ENCODE measurements at places on chromosomes 2 and 18.

DNA sequence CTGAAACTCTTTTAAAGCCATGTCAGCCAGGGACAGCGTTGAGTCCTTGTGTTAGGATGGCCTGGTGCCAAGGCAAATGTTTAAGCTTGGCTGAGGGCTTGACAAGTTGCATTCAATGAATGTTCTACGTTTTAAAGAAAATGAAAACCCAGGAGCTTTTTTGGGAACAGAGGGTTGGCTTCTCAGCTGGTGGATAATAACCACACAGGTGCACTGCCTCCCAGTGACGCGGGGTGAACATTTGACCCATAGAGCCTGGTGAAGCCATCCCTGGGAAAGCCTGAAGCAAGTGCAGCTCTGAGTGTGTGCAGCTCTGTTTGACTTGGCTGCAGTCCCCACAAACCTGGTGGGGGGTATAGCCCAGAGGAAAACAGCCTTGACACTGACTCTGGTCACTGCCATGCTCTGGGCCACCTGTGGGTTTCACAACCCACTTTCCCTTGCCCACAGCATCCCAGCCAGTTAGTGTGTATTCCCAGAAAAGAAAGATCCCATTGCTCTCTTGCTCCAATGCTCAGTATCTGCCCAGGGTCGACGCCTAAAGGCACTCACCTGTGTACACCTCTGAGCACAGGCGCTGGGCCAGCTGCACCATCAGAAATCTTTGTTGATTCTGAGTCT lies 874.9 kb downstream of the RNF144A start:
- DNase-seq, result peak; percentile 94

DNA sequence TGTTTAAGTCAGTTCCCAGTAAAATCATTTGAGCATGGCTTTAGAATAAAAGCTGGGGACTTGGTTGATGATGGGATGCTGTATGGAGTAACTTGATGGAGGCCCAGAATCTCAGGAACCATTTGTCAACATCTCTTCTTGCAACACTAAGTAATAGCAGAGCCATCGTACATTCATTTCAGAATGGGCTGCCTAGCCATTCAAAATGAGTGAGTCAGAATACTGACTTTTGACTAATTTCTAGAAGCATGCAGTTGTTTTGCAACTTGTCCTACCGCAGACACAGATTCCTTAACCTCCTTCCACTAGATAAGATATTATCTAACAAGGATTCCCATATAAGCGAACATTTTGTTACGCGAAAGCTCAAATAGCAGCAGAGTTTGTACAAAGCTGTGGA lies 229.5 kb downstream of the CNTNAP5 start:
- no peak for DNase-seq

DNA sequence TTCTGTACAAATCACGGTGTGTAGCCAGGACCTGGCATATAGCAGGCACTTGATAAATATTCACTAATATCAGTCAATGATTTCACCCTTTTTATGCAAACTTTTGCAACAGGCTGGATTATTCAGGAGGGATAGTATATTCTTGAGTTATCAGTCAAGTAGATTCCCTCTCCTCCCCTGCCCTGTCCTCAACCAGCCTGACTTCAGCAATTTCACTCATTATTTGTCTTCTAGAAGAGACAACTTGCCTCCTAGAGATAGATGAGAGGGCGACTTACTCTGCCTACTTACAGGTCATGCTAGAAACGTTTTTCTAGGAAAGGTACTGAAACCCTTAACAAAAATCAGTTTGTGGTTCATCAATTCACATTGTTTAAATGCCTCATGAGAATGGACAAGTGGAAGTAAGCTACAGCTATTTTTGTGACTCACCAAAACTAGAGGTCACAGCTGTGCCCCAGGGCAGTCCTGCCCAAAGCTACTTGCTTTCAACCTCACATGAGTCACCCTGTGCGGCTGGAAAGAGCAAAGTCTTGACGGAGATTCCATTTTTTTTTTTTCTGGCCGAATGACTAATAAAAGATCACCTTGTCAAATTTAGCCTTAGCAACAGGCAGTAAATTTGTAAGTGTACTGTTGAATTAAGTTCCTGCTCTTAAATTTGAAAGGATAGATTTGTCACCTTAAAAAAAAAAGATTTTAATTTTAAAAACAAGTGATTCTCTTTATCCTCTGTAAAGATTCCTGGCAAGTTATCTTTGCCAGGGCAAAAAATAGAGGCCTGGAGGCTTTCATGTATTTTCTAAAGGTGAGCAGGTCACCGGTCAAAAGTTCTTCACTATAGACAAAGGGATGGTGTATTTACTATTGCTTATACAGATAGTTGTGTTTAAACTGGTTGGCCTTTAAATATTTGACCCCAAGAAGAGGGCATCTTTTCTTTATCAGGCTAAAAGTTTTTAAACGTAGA lies 109.0 kb upstream of the SLC35G4 start:
- no peak for DNase-seq

DNA sequence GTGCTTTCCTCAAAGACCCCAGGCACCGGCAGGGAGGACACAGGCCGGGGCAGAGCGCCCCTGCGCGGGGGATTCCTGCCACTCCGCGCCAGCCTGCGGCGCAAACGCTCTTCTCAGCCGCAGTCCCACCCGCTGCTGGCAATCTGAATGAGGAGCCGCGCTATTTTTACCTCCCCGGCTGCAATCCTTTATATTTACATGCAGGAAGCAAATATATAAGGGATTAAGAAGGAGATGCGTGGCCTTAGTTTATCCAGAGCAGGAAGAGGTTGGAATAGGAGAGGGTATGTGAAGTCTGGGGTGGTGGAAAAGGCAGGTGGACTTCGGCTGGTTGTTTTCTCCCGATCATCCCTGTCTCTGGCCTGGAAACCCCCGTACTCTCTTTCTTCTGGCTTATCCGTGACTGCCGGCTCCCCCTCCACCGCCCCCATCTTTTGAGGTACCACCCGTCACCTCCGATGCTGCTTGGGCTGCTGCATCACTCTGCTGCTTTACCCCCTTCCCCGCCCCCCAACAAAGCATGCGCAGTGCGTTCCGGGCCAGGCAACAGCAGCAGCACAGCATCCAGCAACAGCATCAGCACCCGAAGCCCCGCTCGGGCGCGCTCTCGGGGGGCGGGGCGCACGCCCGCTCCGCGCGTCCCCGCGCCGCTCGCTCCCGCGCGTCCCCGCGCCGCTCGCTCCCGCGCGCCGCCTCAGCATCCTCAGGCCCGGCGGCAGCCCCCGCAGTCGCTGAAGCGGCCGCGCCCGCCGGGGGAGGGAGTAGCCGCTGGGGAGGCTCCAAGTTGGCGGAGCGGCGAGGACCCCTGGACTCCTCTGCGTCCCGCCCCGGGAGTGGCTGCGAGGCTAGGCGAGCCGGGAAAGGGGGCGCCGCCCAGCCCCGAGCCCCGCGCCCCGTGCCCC lies at the start of gene ADAM23:
Gene ADAM23, plus strand, starts transcription at position 700 of the 902 bp plus-strand sequence. CDS start 335 bp downstream, outside the sequence.
- peak; percentile 80 for DNase-seq

- DNase-seq, result no peak
Observed at GRCh38 chr2:107511970-107512789, 314.5 kb upstream of the RGPD4 start.

DNA sequence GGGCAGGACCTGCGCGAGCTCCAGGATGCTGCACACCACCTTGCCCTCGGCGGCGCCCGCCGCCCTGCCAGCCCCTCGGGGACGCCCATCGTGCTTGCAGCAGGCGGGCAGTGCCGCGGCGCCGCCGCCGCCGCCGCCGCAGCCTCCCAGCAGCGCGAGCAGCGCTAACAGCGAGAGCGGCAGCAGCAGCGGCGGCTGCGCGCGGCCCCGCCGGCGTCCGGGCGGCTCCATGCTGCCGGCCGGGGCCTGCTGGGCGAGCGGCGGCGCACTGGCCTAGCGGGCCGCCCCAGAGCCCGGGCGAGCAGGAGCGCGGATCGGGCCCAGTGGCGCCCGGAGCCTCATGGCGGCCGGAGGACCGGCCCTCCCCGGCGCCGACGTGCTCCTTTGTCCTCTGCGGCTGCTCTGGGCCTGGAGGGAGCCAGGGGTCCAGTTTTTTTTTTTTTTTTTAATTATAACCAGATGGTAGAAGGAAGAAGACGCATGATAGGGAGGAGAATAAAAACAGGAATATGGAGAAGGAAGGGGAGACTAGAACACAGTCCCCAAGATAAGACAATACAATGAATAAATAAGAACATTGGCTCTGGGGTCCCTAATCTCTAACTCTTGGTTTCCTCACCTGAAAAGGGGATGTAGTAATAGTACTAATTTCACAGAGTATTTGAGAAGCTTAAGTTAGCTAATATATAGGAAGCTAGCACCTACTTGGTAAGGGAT lies 17.1 kb upstream of the ANKRD62 start:
- DNase-seq, result peak; percentile 39

- DNase-seq, result no peak
Observed at GRCh38 chr2:233245406-233245805, 6.1 kb upstream of the ATG16L1 start.

- peak; percentile 3 for DNase-seq
Observed at GRCh38 chr2:237154082-237154638, 68.5 kb downstream of the COPS8 start.

DNA sequence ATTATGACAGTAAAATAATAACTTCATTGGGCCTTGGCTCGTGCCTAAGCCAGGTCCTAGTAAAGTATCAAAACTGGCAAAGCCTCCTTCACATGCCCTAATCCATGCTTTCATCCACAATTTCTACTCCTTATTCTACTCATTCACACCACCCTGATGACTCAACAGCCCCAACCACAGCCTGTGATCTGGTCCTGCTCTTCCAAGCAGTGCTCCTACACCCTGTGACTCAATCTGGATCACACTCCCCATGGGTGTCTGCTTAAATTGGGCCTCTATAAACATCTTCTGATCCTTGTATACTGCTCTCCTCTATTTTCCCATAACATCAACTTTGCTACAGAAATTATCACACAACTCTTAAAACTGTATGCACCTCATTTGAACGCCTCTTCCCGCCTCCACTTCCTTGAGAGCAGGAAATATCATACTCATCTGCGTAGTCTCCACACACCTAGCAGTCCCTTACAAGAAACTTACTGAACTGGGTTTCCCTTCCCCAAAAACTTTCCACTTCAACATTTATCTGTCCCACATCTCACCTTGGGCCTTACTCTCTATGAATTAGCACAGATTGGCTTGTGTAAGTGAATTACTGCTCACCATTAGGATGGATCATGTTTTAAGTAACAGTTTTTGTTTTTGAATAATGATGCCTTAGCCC lies 15.9 kb downstream of the GTF3C3 start:
- DNase-seq, result no peak

DNA sequence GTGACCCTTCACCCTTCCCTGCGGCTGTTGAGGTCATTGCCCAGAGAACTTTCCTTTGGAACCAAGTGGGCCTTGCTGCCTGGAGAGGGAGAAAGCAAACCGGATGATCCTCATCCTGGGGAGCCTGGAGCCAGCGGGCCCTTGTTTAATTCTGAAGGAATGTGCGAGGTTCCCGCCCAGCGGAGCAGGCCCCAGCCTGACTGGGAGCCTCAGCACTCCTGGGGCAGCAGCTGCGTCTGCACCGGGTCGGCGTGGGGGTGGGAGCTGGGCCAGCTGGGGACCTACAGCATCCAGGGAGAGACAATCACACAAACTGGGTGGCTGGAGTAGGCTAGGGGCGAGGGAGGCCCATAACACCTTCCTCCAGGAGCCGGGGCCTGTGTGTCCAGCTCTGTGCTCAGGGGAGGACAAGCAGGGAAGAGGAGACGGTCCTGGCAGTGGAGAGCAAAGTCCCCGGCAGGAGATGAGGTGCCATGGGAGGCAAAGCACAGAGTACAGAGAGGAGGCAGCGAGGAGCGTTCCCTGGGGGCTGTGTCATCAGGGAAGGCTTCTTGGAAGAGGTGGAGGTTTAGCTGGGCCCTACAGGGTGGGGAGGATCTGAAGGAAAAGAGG lies 61.9 kb upstream of the HAAO start:
- DNase-seq, result no peak

- DNase-seq, result peak; percentile 58
Observed at GRCh38 chr2:121634354-121635307, 14.6 kb downstream of the CLASP1 start.

DNA sequence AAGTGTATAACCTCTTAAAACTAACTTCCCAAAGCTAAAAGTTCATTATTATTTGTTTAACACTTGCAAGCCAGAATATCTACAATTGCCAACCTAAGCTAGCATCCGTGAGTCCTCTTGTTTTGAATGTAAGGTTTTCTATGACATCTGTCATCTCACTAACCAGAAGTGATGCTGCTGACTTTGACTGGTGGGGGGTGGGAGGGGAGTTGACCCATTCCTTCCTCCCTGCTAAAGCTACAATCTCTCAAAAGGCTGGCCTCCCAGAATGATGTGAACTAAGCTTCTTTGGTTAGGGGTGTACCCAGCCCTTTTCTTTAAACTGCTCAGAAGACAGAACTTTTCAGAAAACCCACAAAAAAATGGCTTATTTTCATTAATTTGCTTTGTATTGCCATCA lies 280.6 kb downstream of the ZEB2 start:
- DNase-seq, result no peak

DNA sequence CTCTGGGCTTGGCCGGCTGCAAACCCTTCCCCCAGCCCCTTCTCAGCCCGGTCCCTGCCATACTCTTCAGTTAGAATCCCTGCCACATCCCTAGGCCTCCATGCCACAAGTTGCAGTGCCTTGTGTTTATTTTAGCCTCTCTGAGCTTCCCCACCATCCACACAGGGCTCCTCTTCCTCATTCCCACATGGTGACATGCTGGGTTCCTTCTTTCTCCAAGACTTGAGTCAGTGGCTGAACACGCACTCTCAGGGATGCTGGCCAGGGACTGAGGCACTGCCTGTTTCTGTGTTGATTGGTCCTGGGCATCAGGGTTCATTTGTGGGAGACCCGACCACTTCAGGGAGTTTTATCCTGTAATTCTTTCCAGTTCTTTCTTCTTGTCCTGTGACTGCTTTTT lies 56.3 kb downstream of the KCNS3 start:
- no peak for DNase-seq

DNA sequence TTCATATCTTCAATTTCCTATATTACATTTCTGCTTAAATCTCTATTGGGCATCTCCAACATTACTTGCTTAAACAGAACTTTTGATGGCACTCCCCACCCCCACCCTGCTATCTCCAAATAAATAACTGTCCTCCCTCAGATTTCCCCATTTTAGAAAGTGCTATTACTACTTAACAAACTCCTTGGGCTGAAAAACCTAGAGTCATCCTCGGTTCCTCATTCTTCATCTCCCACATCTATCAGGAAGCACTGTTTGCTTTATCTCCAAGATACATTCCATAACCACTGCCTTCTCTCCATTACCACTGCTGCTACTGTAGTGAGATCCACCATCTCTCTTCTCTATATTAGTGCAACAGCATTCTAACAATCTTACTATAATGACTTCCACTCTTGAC lies 150.4 kb upstream of the CYRIA start:
- no peak for DNase-seq

DNA sequence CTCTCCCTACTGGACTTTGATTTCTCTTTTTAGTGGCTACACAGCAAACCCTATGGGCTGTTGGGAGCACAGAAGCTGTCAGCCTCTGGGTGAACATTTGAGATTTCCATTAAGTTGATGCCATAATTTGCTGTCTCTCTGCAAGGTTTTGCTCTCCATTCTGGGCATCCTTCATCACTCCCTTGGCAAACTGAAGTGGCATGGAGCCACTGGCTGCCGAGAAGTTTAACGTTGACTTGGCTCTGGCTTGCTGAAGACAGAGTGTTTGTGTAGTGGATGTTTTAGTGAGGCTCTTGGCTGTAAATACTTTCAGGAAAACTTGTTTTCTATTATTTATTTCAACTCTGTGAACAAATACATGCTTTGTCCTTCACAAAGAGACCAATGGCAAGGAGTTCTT lies 91.5 kb downstream of the ALK start:
- no peak for DNase-seq

Measured in COR-L47 (cell line).